ENCODE measurements at places on chromosomes 3 and 15. TPM values are rescaled to one million over a fixed set of nuclear protein-coding genes. Genes with fewer than 3 reads are reported as not detected.

- DNase-seq: no peak
These were observed 65.4 kb upstream of the SLC6A6 start for GRCh38 chr3:14336749-14337598.

DNA sequence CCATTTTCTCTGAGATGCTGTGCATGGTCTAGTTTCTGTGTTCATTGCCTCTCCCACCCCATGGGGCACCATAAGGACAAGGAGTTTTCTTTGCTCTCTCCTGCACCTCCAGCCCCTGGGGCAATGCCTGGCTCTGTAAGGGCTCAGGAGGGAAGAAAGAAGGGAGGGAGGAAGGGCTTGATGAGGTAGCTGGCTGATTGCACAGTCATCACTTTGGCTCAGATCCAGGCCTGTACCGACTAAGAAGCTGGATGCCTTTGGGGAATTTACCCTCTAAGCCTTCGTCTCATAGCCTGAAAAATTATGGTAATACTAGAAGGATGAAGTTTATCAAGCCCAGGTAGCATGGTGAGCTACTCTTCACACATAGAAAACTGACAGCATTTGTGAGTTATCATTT is 382.9 kb downstream of the GABRG3 start:
- no peak for DNase-seq

DNA sequence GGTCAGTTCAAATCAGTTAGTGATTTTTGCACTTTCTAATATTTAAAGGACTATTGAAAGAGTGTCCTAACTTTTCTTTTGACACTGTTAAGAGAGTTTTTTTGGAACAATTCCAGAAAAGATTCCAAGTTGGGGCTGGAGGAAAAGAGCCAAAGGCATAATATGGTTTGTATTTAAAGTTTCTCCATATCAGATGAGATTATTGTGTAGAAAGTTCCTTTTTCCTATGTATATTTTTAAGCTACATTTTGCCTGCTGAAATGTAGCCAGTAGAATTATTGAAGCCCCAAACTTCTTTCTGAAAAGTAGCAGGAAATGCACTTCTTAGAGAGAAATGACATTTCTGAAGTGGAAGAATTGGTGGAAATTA is 136.5 kb upstream of the TSC22D2 start:
- DNase-seq: no peak

DNA sequence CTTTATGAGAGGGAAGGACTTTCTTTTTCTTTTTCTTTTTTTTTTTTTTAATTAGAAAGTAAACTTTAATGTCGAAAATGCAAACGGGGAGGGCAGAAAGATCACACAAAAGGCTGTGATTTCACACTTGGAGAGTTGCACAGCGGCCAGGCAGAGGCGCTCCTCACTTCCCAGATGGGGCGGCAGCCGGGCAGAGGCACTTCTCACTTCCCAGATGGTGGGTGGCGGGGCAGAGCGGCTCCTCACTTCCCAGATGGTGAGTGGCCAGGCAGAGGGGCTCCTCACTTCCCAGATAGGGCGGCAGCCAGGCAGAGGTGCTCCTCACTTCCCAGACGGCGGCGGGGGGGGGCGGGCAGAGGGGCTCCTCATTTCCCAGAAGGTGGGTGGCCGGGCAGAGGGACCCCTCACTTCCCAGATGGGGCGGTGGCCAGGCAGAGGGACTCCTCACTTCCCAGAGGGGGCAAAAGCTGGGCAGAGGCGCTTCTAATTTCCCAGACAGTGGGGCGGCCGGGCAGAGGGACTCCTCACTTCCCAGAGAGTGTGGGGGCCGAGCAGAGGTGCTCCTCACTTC is 88.6 kb downstream of the ATP2B2 start:
- DNase-seq: no peak

GRCh38 chr15:32819448-32819847 is 101.6 kb downstream of the GREM1 start:
- DNase-seq: no peak

GRCh38 chr3:179451265-179452175 is at the start of gene GNB4:
Gene GNB4, minus strand, starts transcription at chr3:179451470. Its CDS starts 25,270 bp downstream, at chr3:179426200.
- peak; percentile 74 for DNase-seq

DNA sequence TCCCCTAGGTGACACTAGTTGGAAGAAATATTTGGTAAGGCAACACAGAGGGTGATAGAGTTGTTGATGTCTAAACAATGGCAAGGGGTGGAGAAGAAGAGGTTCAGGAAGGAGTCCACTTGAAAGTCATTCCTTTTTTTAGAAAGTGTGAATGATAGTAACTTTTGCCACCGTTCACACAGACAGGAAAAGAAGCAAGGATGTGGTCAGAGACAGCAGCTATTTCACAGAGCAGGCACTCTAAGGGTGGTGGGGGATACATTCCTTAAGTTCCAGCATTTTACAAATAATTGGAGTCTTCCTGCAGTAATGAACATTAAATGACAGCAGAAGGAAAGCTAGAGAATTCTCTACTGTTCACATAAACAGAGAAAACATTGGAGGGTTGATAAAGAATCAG is 75.4 kb upstream of the ZNF385D start:
- DNase-seq: no peak

- no peak for DNase-seq
These were observed 106.3 kb downstream of the ZBTB20 start for GRCh38 chr3:115040673-115041286.

DNA sequence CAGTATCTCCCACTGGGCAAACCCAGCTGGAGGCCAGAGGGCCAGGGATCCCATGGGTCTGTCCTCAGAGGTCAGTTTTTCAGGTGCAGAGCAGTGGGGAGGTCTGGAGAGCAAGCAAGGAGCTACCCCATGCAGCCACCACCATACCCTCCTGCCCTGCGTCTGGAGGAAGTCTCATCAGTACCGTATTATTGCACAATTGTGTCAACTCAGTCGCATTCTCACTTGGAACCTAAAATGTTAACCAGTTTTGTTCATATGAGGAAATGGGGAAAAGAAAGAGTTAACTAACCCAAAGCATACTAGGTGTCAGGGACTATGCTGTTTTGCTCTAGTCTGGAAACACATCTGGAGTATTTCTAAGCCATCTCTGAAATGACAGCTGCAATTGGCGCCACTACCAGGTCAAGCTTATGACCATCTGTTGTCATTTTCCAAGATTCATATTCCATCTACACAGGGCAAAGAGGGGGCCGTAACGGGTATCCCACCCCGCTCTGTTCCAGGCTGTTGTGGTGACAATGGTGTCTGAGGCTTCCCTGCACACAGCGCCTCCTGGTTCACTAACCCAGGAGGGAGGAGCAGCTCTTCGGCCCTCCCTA is 16.9 kb upstream of the APBA2 start:
- DNase-seq: no peak

GRCh38 chr3:179028408-179028807 is 43.2 kb downstream of the ZMAT3 start:
- DNase-seq: no peak

GRCh38 chr3:130621824-130622223 is 104.8 kb downstream of the COL6A6 start:
- no peak for DNase-seq

- no peak for DNase-seq
These were observed 1.2 kb downstream of the CYP1A2 start for GRCh38 chr15:74749832-74750231.

Gene SKOR1
- total RNA-seq: 0.64 TPM

Gene GPX1
- 90.0 TPM for total RNA-seq

Gene LMAN1L
- 2.2 TPM for total RNA-seq

Gene CELF6
- total RNA-seq: 2.2 TPM

Gene GPR156
- 0.24 TPM for total RNA-seq

Gene LYZL4
- total RNA-seq: not detected

Gene IGF1R
- 6.7 TPM for total RNA-seq

Gene P2RY14
- 0.88 TPM for total RNA-seq

Gene CX3CR1
- total RNA-seq: 0.38 TPM
